Stimulated activated CD8-positive, alpha-beta memory T cell treated with anti-CD3 and anti-CD28 coated beads, Interleukin-7, amount 100 ng/mL, for 1 hour (primary cell): ENCODE measurements at places on chromosomes 3 and 15.

GRCh38 chr3:13651775-13652428, 103.0 kb downstream of the FBLN2 start:
- DNase-seq = no peak

- no peak for DNase-seq
Observed at GRCh38 chr3:123013876-123014275, 13.7 kb downstream of the SEMA5B start.

GRCh38 chr3:94071713-94072284, 8.9 kb downstream of the NSUN3 start:
- no peak for DNase-seq

DNA sequence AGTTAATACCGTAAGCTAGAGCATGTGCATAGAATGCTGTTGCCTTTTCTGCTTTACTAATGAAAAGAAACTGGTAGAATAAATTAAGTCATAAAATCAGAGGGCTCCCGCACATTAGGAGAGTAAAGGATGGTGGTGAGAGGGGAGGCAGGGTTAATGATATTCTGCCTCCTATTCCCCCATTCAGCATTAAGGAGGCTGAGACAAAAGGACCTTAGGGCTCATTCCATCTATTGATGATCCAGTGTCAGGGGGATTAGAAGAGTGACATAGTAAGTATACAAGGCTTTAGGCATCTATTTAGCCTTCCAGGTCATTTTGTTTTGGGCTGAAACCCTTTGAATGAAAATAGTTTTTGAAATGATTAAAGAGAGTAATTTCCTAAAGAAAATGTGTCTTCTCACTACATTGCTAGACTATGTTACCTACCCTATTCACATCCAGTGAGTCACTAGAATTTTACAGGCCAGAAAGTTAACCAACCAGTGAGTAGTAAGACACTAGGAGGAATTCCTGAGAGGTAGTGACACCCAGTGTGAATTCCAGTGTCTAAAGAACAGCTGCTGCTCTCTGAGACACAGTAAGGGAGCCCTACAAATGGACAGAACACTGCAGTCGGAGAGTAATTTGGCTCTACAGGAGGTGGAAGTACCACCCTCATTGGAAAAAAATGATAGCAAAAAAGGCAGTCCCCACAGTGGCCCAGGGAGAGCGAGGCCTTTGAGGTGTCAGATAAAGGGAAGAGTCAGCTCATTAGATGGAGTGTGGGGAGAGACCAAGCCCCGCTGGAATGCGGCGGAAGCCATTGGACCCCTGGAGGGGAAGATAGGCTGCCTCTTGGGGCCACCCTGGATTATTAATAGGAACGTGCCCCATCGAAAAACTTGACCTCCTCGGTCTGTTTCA, 67.6 kb downstream of the TUSC7 start:
- no peak for DNase-seq

GRCh38 chr3:71585887-71586809, 2.6 kb upstream of the FOXP1 start:
- DNase-seq = no peak

- no peak for DNase-seq
Observed at GRCh38 chr15:67777071-67777470, 48.2 kb upstream of the SKOR1 start.

GRCh38 chr3:31752305-31753049, 219.8 kb downstream of the STT3B start:
- DNase-seq = no peak

DNA sequence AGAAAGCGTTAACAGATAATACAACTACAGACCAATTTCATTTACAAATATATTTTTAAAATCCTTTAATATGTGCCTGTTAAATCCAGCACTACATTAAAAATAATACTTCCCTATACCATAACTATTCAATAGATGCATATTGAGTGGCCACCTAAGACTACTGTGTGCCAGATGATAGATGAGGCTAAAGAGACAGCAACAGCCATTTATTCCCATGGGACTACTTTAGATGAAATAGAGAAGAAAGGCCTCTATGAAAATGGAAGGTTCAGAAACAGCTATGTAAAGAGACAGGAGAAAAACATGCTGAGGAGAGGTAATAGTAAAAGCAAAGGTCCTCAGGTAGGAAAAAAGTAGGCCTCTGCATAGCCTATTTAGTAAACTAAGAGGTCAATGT, 358.1 kb downstream of the ULK4 start:
- DNase-seq = no peak

- DNase-seq = no peak
Observed at GRCh38 chr15:79307251-79307650, 3.7 kb upstream of the TMED3 start.

- DNase-seq = no peak
Observed at GRCh38 chr3:15638193-15638890, 36.8 kb downstream of the BTD start.

- no peak for DNase-seq
Observed at GRCh38 chr15:77830051-77830468, 197.3 kb upstream of the LINGO1 start.

- no peak for DNase-seq
Observed at GRCh38 chr3:115151921-115152320, 4.8 kb upstream of the ZBTB20 start.

DNA sequence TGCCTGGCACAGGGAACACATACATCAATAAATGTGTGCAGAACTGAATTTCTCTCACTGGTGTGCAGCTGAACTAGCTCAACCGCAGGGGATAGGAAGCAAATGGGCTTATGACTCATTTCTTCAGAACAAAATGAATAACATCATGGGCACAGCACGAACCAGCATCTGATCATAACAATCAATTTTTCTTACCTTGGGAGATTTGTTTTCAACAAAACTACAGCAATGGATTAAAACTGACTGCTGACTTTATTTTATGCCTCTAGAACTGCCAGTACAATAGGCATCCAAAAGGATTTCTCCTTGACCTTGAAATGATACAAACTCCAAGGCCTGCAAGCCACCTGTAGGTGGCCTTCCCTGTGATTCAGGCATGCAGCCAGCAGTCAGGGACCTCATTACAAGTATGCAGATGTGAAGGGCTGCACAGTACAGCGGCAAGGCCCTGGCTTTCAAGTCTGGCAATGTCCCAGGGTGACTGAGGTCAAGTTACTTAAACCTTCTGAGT, 26.1 kb downstream of the TAMM41 start:
- DNase-seq = no peak

DNA sequence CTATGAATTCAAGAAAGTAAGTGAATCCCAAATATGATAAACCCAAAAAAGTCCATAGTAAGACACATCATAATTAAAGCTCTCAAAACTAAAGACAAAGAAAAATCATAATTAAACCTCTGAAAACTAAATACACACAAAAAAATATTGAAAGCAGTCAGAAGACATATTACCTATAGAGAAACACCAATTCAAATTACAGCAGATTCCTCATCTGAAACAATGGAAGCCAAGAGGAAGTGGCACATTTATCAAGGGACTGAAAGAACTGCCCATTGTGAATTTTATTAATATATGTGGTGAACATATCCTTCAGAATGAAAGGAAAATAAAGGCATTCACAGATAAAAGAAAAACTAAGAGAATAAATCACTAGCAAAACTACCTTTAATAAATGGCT, 128.2 kb downstream of the SCAPER start:
- no peak for DNase-seq

DNA sequence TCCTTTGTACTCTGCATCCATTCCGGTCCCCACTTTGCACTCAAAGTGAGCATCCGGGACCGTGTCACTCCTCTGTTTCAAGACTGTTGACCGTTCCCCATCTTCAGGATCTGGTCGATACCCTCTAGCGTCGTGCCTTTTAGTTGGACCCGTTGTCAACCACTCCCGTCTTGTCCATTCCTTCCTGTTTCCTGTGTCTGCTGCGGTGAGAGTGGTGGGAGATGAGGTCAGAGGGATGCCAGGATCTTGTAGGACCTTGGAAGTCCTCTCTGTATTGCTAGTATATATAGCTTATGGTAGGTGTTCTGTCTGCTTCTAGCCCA, 624 bp downstream of the BRK1 start:
- no peak for DNase-seq

- DNase-seq = no peak
Observed at GRCh38 chr15:70149667-70150404, 52.1 kb upstream of the TLE3 start.

GRCh38 chr3:127547761-127548605, 42.5 kb downstream of the TPRA1 start:
- DNase-seq = peak; percentile 45

DNA sequence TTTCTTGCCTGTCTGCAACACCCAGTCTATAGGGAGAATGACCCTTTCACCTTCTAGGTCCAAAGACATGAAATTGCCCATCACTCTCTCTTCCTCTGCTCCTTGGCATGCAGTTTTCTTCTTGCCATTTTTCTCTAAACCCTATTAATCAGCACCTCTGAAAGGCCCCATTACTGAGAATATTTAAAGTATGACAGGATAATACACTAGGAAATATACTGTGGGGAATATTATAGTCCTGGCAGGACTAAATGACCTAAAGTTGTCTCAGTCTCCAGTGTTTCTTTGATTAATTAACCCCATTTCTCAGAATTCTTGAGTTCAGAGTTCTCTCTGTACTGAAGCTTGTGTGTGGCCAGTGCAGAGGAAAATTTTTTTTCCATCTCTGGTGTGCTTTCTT, 730.7 kb downstream of the AGBL1 start:
- no peak for DNase-seq

DNA sequence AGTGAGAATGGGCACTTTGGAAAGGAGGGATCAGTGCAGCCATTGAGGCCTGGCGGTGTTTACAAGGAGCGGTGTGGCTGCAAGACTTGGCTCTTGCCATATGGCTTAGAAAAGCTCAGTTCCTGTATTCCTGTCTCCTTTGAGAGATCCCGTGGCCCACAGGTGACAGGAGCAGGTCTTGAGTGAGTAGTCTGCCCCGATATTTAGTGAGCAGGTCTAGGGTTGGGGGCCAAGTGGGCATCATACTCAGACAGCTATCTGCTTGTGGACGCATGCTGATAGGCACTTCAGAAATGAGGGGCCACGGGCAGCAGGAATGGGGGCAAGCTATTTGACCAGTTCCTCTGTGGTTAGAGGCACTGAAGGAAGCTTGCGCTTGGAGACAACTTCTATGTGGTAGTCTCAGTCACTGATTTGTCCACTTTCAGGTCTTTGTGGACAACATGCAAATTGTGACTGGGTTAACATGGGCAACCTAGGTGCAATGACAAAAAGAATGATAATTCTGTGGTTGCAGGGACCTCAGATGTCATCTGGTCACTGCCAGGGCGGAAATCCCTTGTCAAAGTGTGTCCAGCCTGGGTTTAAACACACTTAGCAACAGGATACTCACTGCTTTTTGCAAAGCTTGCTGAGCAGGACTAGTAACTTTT, 1.1 kb downstream of the TMED3 start:
- DNase-seq = no peak

DNA sequence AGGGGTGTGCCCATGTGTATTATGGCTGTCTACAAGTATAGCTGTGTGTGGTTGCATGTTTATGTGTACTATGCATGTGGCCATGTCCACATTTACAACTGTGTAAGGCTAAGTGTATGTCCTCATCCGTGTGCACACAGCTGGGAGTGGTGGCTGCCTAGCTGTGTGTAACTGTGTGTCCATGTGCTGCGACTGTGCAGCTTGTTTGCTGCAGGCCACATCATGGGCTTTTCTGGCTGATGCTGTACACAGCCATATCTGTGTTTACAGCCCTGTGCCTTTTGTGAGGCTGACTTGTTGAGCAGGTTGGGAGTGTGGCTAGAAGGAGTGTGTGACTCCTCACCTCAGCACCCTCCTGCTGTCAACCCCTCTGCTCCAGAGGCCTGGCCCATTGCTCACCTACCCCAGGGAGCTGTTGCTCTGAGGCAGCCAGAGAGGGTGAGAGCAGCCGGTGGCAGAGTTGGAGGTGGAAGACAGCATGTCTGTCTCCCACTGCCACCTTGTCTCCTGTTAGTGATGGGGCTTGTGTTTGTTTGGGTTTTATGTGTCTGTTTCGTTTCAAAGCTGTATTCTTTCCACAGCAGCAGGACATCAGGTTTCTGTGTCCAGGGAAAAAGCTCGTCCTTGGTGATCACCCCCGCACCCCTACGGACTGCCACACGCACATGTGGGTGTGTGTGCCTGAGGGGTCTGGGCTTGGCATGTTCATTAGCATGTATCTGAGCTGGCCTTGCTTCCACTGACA, 1.4 kb upstream of the GRM2 start:
- no peak for DNase-seq

GRCh38 chr15:70763950-70764730, 782 bp upstream of the UACA start:
- no peak for DNase-seq

GRCh38 chr3:194879126-194879877, 193.6 kb downstream of the FAM43A start:
- DNase-seq = no peak

DNA sequence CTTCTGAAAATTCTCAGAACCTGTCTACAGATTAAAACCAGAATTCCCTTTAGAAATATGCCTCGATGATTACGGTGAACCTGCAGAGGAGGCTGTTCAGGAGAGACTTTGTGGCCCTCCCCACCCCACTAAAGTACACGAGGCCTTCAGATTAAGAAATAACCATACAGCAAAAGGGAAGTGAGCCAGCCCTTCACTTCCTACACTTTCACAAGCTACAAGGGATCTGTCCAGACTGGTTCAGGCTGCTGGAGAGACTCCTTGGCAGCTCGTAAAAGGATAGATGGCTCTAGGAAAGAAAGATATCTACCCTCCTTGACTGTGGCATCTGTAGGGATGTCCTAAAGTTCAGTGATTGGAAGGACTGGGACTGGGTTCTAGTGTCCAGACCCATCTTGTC, 102.6 kb downstream of the ALDH1A2 start:
- DNase-seq = no peak
